Common myeloid progenitor, CD34-positive (primary cell): ENCODE measurements at places on chromosomes 1 and 21.

DNA sequence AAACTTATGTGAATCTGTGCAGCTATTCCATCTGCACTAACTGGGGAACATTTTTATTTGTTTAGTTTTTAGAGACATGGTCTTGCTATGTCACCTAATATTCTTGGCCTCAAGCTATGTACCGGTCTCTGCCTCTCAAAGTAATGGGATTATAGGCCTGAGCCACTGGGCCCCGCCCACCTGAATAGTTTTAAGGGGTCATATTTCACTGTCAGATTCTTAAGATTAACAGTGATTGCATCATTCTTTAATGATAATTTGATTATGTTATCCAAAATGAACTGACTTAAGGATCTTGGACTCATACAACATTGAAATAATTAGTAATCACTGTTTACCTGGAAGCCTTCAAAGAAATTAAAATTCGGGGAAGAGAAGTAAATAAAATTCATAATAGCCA, 12.6 kb upstream of the KLF18 start:
- DNase-seq, result no peak

DNA sequence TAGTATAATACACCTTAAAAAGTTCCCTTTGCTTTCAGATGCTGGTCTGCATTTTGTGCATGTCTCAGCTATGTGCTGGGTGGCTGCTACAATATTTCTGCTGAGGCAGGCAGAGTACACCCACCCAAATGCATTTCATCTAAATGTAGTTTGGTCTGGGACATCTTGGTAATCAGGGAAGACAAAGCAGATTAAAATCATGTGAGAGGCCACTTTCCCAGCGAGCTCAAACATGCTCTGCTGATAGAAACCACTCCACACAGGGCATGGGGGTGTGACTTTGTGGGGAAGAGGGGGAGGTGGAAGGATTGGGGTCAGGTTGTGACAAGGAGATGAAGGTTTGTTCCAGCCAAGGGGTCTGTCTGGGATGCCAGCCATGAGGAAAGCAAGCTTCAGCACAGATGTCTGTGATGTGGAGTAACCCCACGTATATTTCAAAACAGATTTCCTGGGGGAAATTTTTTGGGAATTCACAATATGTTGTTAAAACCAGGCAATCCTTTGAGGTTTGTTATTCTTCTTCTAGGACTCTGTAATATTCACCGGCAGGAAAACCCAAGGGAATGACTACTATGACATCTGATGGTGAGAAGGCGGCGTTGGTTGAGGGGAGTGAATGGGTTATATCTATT, 255.1 kb upstream of the FGGY start:
- no peak for DNase-seq

DNA sequence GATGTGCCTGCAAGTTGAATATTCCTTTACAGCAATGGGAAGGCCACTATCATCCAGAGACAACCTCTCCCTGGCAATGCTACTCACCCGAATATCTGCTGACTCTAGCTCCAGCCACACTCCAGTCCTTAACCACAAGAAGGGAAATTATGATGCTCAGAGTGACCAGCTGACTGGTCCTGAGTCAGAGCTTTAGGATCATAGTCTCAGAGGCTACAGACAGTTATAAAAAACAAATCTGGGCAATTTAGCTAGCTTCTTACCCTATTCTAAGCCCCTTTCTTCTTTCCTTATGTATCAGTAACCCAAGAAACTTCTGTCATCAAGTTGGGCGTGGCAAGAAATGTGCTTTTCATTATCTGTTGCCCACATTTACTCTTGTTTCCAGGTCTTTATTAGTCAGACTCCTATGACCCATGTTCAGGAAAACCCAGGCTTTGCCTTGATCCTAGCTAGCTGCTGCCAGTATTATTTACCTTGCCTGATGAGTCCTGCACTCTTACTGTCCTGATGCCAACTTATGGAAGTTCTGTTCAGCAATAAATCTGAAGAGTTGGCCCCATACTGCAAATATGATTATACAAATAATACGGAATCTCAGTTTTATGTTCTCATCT, 207.0 kb downstream of the TTLL7 start:
- no peak for DNase-seq

DNA sequence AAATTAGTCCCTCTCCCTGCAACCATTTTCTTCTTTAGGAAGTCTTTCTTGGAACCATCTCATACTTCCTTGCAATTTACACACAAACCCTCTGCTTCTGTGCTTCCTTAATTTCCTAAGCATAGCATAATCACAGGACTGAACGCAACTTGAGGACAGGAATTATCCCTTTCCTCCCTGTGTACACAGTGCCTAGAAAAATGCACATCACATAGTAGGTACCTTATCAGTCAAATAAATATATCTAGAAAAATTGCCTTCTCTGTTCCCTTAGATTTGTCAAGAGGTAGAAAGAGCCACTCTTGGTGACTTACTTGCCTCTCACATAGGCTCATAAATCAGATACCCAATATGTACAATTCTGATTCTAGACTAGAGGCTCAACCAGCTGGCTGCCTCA, 4.9 kb downstream of the ASPM start:
- DNase-seq, result no peak

DNA sequence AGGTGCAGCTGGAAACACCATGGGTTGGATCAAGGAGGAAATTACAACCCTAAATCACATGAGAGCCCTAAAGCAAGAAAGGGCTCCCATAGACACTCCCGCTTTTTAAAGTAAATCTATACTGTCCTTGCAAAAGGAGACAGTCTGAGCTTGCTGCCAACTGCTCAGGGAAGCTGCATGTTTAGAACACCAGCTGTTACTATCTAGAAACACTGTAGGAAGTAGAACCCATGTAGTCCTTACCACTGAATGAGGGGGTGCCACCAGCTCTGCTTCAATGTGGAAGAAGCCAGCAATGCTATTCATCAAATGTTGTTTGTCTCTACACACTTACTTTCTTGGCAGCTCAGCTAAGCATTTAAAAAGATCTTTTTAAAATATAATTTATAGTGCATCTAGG, 79.8 kb downstream of the PIGK start:
- no peak for DNase-seq

- DNase-seq, result no peak
Measured at GRCh38 chr1:51071291-51072042, 30.6 kb upstream of the C1orf185 start.

- no peak for DNase-seq
Measured at GRCh38 chr1:29515170-29515955, 279.0 kb downstream of the PTPRU start.

GRCh38 chr1:151072224-151072623, 1.7 kb downstream of the GABPB2 start:
- no peak for DNase-seq

DNA sequence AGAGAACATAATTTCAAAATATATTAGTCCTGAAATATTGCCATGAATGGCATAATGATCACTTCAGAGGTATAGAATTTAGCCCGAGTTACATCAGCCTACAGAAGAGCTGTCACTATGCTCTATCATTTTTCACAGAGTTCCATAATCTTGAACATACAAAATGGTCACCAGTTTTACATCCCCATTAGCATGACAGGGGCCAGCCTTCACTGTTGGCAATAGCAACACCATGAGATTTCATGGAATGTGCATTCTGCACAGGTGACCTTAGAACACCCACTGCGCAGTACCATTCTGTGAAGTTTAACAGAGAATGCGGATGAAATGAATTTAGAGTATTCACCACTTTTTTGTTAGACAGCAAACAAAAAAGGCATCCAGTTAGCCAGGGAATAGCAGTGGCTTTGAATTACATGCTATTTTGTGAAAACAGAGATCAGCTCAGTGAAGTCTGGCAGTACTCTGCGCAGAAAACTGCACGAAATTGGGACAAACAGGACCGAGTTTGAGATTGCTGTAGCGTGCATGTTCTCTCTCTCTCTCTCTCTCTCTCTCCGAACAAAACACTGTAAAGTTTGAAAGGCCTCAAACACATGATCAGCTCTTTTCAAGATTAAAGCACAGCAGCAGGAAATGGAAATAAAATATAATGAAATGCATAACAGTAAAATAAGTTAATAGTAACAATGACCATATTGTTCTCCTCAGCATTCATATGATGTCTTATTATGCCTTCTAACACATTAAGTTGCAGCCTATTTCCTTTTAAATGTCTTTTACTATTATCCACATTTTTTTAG, 349.3 kb downstream of the USH2A start:
- DNase-seq, result no peak

GRCh38 chr21:34691390-34692032, 22.7 kb downstream of the CLIC6 start:
- DNase-seq, result no peak

DNA sequence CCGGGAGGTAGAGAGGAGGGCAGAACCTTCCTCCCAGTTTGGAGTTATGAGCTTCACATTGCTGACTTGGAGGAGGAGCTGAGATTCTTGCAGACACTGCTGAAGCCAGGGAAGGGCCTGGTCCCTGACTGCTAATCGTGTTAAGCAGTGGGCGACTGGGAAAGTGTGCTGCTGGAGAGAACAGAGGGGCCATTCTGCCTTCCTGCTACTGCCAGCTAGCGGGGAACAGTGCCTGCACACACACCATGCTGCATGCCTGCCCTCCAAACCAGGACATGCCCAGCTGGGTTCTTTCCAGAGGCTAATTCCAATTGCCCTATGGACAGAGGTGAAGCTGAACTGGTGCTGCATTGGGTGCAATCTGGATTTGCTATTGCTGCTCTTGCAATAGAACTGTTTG, 281.4 kb downstream of the AJAP1 start:
- DNase-seq, result no peak

- no peak for DNase-seq
Measured at GRCh38 chr1:174914991-174915390, 84.8 kb upstream of the CACYBP start.

GRCh38 chr21:45162115-45162514, 87.7 kb downstream of the ADARB1 start:
- DNase-seq, result no peak

DNA sequence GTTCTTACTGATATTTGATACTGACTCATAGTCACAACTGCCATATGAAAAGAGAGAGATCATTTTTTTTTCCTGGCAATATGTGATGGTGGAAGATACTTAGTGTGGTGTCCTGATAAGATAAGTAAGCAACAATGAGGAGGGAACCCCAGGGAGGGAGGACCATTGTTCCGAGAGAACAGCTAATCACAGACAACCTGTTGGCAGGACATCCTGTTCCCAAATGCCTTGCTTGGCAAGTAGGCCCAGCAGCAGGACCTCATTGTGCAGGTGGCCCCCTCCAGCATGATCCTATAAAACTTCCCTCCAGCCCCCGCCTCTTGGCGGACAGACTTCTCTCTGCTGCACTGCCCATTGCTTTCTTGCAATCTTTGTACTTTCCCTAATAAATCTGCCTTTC, 329.4 kb upstream of the CHRM3 start:
- peak; percentile 0 for DNase-seq
